ENCODE measurements at places on chromosomes 11 and 22.

- no peak for DNase-seq
Observed at GRCh38 chr11:19199771-19200170, 2.0 kb downstream of the CSRP3 start.

- peak; percentile 90 for DNase-seq
Observed at GRCh38 chr11:64334764-64335735, 5.0 kb upstream of the CCDC88B start.

DNA sequence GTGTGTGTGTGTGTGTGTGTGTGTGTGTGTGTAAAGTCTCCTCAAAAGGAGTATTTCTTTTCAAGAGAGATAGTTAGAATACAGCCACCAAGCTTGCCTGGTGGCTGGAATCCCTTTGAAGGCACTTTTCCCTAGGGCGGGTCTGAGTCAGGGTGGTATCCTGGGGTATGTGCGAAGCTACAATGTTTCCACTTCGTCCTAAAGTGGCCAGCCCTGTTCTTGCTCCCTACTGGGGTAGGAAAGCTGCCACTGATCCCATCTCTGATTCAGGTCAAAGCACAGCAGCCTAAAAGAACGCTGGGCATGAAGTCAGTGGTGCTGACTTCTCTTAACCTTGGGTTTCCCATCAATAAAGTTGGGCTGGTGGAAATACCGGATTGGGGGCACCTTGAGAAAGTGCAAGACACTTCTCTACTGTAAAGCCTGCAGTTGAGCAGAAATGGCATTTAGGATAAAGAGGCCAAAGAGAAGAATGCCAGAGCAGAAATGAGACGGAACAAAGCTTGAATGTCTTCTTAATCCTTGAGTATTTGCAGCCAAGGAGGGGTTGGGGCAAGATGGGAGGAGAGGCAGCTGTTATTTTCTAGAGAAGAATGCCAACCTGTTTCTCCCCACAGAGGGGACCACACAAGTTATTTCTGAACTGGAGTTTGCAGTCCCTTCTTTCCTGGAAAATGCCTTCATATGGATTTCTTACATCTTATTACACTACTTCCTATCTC, 35.3 kb downstream of the ZNRF3 start:
- no peak for DNase-seq

DNA sequence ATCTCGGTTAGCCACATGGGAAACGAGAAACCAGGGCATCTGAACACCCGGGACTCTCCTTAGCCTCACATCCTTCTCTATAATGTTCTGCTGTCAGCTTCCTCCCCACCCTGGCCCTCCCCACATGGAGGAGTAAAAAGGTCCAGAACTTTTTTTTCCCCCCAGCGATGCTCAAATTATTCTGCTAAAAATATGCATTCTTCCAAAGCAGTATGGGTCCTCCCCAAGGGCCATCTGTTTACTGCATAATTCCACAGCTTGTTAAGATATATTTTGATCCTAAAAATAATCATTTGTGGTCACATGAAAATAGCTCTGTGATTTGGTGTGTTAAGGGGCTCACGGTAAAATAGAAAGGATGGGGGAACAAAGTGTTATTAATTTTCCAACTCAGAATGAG, 281.5 kb upstream of the NARS2 start:
- DNase-seq, result no peak

DNA sequence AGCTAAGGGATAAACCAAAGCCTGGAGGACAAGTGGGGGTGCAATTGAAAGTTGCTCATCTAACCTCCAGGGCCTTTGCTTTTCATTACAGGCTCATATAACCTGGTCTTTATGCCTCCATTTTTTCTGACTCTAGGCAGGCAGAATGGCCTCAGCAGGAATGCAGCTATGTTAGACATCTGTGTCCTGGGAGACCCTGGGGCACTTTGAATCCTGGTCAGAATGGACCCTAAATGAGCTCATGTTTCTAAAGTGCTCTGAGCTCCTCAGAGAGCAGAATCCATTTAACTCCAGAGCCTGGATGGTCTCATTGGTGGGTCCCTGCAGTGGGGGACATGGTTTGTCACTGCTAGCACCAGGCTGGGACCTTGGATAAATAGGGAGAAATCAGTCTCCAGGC, 177.3 kb downstream of the KIRREL3 start:
- no peak for DNase-seq

- DNase-seq, result no peak
Observed at GRCh38 chr11:102288725-102289083, 28.6 kb upstream of the BIRC3 start.

DNA sequence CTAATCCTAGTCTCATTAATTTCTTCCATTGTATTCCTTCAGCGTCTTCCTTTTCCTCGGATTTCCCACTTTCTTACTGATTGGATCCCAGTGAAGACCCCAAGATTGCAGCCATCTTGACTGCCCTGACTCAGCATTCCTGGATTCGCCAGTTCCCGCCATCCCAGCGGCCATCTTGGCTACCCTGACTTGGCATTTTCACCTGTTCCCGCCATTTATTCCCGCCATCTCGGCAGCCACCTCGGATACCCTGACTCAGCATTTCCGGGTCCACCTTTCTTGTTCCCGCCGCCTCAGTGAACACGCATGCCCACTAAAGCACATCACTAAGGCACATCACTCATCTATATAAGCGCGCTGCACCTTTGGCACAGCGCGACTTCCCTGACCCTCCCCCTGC, 13.8 kb upstream of the OR56A3 start:
- no peak for DNase-seq

DNA sequence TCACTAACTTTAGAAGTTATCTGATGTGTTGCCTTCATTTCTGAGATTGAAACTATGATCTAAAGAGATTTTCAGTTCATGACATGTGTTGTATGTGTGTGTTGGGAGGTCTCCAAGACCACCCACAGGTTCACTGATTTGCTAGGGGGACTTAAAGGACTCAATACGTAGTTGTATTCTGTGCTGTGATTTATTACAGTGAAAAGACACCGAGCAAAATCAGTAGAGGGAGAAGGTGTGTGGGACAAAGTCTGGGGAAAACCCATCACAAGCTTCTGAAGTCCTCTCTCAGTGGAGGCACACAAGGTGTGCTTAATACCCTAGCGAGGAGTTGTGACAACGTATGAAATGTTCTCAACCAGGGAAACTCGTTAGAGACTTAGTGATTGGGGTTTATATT, 35.6 kb downstream of the RNF169 start:
- DNase-seq, result no peak

- no peak for DNase-seq
Observed at GRCh38 chr11:74559934-74560309, 32.5 kb upstream of the POLD3 start.
